ENCODE measurements at places on chromosomes 6 and 20.
A peak's percentile ranks its signal among the peaks of the same experiment; 100 is the strongest.

GRCh38 chr20:40508821-40509220 lies 180.2 kb downstream of the MAFB start:
- DNase-seq: no peak

DNA sequence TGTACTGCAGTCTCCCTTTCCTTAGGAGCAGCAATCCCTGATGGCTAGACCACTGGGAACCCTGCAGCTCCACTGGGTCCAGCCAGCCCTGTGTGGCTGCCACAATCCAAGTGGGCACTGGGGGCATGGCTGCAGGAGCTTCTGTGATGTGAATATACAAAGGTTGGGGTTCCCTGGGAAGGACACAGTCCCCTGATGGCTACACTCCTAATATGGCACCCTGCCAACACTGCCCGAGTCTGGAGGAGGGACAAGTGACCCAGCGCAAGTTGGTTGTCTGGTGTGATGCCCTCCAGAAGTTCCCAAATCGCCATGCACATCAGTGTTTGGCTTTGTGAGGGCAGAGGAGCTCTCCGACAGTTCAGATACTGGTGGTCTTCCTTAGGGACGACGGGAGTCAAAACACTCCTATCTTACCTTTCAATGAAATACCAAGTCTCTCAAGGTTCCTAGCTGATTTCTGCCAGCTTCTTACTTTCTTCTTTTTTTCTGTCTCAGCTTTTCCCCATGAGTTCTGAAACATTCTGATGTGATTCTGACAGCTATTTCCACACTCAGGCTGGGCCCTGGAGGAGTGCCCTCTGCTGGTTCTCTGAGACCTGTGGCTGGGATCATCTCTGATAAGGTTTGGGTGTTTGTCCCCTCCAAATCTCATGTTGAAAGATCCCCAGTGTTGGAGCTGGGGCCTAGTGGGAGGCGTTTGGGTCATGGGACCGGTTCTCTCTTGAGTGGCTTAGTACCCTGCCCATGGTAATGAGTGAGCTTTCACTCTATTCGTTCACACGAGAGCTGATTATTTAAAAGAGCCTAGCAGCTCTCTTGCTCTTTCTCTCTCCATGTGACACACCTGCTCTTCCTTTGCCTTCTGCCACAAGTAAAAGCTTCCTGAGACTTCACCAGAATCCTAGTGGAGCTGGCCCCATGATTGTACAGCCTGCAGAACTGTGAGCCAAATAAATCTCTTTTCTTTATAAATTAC lies 15.5 kb upstream of the ZFP57 start:
- DNase-seq: no peak

- DNase-seq: no peak
Measured at GRCh38 chr6:155181498-155181897, 82.3 kb upstream of the CLDN20 start.

DNA sequence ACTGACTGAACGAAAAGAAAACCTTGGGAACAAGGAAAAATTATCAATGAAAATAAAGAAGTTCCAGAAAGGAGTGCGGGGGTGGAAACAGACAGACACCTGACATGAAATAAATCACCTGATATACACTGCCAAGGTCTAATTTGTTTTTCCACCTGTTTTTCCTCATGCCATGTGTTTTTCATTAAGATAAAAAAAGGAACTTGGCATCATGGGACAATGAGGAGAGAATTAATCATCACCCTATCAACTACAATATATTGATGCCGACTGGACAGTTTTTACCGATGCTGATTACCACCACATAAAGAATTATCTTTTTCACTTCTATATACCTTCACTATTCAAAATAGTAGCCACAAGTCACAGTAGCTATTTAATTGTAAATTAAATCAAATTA lies 233.2 kb downstream of the ARHGAP18 start:
- DNase-seq: no peak

DNA sequence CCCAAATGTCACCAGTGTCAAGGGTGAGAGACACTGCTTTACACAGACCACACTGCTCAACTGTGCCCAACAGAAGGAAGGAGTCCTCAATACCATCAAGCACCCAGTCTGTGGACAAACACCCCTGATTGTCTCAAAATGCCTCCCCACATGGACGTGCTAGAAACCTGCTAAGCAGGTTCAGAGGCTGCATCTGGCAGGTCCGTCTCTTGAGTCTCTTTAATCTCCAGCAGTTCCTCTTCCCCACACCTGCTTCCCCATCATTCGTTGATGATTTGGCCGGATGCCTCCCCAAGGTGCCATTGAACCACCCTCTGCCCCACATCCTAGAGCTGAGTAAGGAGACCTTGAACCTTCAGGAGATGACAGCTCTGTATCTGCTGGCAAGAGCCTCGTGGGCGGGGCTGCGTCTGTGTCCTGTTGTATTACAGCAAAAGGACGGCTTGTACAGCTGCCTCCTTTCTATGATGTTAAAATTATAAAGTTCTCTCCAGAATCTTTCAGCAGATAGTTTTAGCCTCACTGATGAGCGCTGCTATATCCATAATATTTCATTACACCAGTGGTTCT lies 179.2 kb downstream of the PREX1 start:
- no peak for DNase-seq

DNA sequence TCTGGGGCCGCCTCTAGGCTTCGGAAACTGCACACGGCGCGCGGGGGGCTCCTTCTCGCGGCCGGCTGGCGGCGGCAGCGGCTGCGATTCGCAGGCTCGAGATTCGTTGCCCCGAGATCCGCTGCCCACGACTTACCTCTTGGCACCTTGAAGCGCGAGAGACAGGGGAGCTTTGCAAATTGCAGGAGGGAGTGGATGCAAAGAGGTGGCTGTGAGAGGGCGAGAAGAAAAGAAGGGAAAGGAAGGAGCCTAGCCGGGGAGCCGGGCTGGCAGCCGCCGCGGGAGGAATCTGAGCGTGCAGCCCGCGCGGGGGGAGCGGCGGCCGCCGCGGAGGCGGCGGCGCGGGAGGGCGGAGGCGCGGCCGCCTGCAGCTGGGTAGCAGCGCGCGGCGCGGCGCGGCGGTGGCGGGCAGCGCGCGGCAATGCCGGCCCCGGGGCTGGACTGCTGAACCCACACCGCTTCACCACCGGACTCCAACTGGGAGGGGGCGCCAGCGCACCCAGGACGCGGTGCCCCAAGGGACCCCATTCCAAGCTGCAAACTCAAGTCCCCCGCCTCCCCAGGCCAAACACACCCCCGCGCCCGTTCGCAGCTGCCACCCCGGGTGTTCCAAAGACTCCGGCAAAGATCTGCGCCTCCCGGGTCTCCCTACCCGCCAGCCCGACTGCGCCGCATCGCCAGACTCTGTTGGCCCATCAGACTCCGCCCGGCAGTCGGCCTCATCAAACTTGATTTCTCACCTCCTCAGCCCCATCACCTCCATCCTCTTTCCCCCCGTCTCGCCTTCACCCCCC lies 44.2 kb upstream of the SUPT3H start:
- no peak for DNase-seq

DNA sequence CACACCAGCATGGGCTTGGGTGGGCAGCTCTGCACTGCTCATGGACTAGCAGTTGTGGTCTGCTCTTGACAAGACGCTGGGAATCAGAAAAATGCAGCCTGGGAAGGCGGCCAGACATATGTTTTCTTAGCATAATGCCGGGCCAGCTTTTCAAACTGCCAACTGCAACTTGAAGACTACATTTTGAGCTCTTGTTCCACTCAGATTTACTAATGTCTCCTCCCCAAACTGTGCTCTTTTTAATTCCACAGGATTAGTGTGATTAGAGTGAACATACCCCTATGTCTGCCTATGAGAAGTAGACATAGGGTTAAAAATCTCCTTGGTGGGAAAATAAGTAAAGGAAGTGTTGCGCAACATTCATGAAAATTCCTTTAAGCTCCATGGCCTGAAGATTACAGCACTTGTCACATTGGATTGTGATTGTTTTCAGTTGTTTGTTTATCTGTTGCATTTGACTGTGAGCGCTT lies 5.3 kb upstream of the FNDC1 start:
- DNase-seq: no peak

- no peak for DNase-seq
Measured at GRCh38 chr20:60630609-60631008, 621.5 kb upstream of the CDH4 start.

DNA sequence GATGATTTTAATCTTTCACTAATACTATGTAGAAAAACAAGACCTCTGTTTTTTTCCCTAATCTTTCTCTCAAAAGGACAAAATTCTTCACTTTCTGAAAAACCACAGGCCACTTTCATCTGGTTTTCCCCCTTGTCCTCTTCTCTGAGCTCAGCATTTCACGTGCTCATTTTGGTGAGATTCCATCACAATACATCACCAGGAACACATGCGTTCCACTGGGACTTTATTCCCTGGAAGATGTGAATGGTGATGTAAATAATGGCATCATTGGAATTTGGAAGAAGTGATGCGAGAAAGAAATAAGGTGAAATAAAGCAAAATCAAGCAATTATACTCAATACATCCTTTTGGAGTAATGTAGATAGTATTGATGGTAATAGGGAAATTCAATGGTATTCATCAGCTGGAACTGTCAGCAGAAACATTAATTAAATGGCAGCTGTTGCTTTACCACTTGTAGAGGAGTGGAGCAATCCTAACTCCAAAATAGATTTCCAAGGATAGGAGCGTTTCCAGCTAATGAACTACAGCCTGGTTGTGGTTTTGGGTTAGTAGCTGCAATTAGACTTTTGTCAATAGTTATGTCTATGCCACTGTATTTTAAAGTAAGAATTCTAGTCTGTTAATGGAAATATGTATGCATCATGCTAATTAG lies 11.5 kb downstream of the FILIP1 start:
- no peak for DNase-seq

DNA sequence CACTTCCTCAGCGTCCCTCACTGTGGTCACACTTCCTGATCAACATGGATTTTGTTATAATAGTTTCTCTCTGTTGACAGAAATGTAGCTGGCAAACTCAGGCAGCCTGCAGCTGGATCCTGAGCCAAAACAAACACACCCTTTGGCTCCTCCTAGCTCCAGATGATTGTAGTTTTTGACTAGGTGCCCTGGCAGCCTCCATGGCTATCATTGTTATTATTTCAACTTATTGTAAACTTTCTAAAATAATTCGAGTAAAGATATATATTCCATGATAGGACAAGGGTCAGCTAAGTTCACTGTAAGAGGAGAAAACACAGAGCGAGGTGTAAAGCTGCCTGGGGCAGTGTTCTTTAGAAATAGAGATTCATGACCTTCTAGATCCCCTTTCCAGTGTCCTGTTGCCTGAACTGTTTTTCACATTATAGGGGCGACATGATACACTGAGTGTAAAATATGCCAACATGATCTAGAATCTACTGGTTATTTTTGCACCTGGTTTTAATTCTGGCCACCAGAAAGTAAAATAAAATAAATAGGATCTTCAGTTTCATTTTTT lies 98.2 kb upstream of the HDGFL1 start:
- no peak for DNase-seq

DNA sequence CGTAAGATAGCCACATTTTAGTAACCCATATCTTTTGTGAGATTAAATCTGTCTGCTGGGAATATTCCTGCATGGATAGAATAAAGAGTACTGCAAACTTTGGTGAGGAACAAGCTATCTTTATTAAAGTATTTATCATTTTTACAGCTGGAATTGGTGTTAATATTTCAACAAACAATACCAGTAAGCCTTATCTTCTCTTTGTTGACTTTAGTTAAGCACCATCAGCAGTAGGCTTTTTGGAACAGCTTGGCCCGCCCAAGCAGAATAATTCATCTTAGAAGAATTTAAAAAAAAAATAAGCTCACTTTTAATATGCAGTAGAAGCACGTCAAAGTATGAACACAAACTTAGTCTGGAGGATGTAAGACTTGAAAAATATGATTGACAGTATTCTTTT lies 917.8 kb upstream of the ADGRB3 start:
- DNase-seq: no peak

DNA sequence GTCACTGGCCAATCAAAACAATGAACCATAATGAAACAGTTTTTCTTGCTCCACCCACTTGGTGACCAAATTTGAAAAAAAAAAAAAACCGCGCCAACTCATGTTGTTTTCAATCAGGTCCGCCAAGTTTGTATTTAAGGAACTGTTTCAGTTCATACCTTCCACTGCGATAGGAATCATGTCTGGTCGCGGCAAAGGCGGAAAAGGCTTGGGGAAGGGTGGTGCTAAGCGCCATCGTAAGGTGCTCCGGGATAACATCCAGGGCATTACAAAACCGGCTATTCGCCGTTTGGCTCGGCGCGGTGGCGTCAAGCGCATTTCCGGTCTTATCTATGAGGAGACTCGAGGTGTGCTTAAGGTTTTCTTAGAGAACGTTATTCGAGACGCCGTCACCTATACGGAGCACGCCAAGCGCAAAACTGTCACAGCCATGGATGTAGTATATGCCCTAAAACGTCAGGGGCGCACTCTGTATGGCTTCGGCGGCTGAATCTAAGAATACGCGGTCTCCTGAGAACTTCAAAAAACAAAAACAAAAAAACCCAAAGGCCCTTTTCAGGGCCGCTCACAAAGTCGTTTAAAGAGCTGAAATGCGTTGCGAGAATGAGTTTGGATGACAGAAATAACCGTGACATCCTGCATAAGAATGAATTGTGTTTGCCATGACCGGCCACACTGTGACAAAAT lies 16.7 kb downstream of the HFE start:
- DNase-seq: peak; percentile 78

DNA sequence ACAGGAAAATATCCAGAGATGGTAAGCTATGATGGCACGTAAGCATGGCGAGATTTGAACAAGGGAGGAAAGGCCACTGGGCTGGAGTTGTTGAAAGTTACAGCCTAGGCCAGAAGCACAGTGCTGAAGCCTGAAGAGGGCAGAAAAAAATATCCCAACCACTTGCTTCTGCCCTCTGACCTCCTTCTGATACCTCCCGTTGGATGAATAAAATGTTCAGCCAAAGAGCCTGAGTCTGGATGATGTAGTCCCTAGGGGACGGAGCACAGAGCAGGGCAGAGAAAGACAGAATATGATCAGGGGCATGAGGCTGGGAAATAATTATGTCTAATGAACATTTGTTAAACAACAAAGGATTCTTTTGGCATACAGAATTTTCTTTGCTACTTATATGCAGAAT lies 19.7 kb downstream of the KLHL31 start:
- DNase-seq: no peak

Data from GM04503 (cell line).